CD4-positive, alpha-beta T cell (primary cell): ENCODE measurements at places on chromosomes 4 and X.
A peak's percentile ranks its signal among the peaks of the same experiment; 100 is the strongest.

DNA sequence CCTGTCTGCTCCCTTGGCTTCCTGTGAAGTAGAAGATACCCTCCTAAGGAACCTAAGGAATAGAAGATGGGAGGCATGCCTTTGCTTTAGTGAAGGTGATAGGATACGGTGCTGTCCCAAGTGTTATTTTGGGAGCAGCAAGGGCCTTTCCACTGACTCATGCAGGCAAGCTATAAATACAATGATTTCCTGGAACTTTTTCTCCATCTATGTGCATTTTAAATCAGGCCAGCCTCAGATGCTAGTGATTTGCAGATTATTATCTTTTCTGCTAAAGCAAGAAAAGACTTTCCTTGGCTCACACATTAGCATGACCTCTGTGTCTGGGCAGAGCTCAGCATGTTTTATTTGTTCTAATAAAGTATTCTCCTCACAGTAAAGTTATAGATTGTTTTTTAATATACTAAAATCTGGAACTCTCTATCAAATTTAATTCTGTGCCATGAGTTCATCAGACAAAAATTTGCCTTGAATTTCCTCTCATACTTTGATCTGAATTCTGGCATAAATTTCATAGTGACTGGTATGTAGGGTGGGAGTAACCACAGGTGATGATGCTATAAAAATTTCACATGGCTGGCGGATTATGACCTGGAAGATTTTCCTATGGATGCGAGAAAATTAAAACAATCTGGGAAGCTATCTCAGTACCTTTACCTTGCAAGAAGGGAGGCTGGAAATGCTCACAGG lies 131.7 kb downstream of the REPS2 start:
- DNase-seq: no peak

GRCh38 chr4:105470766-105471165 lies 3.1 kb downstream of the PPA2 start:
- no peak for DNase-seq

DNA sequence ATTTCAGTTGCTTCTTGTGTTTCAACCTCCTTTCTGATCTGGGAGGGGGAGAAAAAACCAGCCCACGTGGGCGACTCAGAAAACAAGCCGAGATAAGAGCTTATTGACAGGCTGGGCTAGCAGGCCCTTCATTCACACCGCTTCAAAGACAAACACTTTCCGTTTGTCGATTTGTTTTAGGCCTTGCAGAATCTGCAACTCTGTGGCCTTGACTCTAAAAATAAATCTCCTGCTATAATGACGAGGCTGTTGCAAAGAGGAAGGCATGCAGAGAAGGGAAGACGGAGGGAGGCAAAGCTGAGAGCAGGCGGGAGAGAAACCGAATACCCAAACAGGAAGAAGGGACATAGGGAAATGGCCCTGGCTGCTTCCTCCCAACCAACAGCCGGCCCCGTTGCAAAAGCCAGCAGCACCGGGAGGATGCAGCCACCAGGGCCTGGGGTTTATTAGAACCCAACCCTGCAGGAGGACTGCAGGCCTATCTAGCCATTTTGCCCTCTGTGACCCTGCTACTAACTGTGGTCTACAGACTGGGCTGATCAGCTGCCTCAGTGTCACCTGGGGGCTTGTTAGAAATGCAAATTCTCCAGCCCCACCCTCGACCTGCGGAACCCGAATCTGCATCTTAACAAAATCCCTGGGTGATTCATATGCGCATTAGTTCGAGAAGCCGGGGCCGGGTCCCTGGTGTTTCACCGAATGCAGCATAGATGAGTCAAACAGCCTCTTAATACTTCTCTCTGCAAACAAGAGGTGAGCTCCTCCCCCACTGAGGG lies 325.5 kb downstream of the BCOR start:
- DNase-seq: peak; percentile 60

DNA sequence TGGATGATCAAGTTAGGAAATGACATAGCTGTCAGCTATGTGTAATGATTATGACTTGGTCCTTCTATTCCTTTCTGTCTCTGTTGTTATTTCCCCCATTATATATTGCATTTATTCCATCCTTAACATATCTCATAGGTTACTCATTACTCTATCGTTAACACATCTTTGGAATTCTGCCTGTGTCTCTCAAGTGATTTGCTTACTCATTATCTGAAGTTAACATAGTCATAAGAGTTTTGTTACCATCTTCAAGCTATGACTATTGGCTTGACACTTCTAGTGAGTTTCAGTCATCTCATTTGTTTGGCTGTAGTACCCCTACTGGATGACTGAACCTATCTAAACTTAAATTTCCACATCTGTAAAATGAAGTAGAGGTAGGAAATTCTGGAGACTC lies 286.1 kb upstream of the PPP1R2C start:
- DNase-seq: no peak

DNA sequence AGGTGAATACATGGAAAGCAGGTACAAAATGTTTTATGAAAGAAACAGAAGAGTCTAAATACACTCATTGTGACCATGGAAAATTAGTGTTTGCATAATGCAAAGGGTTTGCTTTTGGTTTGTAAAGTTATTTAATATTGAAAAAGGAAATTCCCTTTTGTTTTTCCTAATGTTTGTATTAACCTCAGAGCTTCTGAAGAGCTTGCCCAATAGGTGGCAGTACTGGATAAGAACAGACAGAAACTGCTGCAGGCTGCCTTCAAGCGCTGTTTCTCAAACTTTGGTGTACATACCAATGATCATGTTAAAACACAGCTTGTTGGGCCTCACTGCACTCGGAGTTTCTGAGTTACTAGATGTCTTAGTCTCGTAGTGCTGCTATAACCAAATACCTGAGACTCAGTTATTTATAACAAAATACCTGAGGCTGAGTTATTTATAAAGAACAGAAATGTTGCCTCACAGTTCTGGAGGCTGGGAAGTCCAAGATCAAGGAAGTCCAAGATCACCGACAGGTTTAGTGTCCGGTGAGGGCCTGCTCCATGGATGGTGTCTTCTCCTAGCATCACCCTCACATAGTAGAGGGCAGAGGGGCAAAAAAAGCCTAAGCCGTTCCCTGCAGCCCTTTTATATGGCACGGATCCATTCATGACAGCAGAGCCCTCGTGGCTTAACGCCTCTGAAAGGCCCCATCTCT lies 54.2 kb downstream of the SUPT20HL2 start:
- DNase-seq: no peak

DNA sequence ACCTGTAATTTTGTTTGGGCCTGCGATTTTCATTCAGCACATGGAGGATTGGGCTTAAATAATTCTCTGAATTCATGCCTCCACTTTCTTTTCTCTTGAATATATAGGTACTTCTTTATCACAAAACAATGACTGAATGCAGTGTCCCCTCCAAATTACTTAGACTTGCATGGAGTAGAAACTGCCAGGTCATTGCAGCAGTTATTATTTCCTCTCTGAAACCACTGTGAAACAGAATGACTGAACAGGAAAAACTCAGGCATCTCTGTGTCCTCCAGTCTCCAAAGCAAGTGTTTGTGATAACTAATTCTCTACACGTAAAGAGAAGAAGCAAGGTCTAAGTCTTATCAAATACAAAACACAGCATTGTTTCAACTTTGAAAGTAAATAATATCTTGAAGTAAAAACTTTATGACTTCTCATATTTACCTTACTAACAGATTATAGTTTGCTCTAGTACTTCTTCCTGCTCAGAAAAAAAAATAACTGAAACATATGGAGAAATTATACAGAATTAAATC lies 144.5 kb upstream of the DIAPH2 start:
- DNase-seq: no peak

- no peak for DNase-seq
These were observed 5.0 kb downstream of the PLP2 start for GRCh38 chrX:49176421-49177326.

- DNase-seq: peak; percentile 33
These were observed 121.1 kb downstream of the MGST2 start for GRCh38 chr4:139786494-139787354.

GRCh38 chrX:48540028-48540375 lies 488 bp downstream of the TBC1D25 start:
- peak; percentile 33 for DNase-seq

DNA sequence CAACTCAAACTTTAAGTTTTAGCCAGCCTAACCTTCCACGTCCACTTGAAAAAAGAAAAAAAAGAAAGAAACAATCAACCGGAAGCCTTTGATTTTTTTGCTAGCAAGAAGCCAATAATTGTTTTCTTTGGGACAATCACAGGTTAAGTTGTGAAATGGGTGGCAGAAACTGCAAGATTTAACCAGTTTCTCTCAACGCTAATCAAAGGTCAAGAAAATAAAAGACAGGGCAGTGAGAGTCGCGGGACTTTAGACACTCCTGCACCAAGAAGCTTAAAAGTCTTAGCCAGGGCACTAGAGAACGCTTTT lies 1.0 kb downstream of the ACSL1 start:
- DNase-seq: no peak

DNA sequence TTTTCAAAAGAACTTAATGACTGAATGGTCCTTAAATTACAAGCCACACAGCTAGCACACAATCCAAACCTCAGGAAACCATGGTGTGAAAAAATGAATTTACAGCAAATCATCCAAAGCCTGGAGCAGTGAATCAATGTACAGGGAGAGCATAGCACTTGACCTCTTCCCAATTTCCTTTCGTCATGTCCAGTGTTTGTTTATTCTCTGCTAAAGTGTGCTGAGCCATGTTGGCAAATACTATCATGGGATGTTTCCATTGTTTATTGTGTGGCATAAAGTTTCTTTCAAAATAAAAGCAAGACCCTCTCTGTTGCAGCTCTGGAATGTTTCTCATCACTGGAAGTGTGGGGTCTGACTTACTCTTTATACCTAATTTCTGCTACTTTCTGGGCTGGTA lies 25.4 kb upstream of the FAM47B start:
- DNase-seq: no peak

DNA sequence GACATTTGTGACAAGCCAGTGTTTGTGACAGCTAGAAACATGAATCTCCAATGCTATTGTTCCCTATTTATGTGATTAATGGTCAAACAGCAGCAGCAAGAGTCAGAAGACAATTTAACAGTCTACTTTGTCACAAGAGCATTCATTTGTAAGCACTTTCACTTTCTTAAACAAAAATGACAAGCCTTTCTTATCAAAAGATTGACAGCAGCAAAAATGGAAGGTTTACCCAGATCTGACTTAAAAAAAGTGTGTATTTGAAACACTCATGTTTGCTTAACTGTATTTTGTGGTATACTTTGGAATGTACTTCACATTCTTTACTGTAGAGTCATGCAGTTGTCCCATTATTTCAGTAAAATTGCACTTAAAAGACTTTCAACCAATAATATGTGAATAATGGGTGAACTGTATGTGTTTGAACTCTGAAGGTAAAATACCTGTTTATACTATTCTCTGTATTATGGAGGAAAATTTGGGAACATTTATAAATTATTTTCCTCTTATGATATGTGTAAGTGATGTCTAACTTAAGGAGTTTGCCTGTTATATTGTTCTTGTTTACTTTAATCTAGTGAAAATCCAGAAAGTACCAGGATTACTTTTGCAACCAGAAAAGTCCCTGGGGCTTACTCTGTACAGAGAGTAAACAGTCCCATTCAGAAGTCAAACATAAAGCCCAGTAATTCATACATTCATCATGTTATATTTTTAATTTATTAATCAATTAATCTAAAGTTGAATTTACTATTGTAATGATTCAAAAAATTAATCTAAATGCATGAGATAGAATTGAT lies 314.9 kb upstream of the TRAM1L1 start:
- no peak for DNase-seq

GRCh38 chr4:2251073-2251794 lies 9.3 kb upstream of the HAUS3 start:
- DNase-seq: peak; percentile 2

DNA sequence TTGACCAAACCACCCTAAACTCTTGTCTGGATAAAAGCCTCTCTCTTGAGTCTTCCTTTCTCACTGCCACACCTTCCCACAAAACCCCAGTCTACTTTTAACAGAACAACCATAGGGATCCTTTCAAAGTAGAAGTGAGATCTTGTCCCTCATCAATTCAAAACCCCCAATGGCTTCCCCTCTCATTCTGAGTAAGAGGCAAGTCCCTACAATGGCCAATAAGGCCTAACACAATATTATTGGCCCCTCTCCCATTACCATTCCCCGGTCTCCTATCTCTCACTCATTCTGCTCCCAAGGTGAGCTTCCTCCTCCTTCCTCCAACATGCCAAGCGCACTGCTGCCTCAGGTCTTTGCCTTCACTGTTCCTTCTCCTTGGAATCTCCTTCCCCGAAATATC lies 57.1 kb downstream of the REELD1 start:
- no peak for DNase-seq

DNA sequence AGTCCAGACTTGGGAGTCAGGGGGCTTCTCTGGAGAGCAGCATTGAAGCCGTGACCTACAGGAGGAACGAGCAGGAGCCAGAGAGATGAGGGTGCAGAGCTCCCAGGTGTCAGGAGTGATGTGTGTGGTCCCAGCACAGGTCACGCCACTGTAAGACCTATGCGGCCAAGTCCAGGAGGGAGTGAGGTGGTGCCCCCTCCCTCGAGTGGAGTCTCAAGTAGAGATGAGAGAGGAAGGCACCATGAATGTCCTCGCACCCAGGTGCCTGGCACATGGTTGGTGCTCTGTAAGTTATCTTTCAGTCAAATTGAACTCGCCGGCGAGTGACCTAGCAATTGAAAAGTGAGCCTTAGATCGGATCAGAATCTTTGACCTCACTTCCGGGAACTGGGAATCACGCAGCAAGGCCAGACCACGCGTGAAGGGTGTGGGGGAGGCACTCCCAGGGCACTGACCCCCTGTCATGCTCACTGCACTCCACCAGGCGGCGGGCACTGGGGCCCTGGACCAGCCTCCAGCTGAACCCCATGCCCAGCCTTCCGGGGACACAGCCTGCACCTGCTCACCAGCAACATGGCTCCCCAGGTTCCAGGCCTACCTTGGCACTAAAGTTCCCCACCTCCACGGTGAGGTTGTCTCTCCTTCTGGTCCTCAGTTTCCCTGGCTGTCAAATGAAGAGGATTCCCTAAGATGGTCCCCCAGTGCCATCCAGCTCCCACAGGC lies 127.4 kb downstream of the HMX1 start:
- DNase-seq: no peak

- peak; percentile 42 for DNase-seq
These were observed 672 bp downstream of the LONRF3 start for GRCh38 chrX:118974908-118975671.

GRCh38 chr4:188839704-188840103 lies 700.5 kb downstream of the TRIML1 start:
- no peak for DNase-seq

- DNase-seq: no peak
These were observed 513.5 kb upstream of the NR3C2 start for GRCh38 chr4:148955564-148956297.

- no peak for DNase-seq
These were observed 7.0 kb upstream of the BMP3 start for GRCh38 chr4:81023484-81023883.

GRCh38 chr4:40570348-40571077 lies 59.2 kb downstream of the RBM47 start:
- DNase-seq: no peak
